ENCODE measurements at places on chromosomes 6 and 20.

GRCh38 chr6:32790306-32790705, 26.5 kb downstream of the HLA-DOB start:
- no peak for DNase-seq

DNA sequence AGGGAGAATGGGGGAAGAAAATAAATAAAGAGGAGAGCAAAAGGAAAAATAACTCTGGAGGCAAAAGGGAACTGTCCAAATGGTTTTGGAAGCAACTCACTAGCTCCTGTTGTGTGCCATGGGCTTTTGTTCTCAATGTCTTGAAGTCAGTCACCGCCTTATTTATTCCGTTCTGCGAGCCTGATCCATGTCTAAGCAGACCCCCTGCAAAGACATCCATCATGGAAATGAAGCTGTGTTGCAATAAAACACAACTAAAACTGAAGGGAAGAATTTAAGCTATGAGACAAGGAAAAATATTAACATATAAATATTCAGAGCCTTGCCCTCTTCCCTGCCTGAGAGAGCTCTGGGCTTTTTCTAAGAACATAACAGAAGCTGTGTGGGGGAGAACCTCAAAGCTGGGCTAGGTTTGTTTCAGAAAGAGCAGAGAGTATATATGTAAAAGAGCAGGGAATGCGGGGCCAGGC, 373.2 kb upstream of the CNR1 start:
- no peak for DNase-seq

- DNase-seq: no peak
Measured at GRCh38 chr6:119834418-119834817, 484.9 kb upstream of the MAN1A1 start.

DNA sequence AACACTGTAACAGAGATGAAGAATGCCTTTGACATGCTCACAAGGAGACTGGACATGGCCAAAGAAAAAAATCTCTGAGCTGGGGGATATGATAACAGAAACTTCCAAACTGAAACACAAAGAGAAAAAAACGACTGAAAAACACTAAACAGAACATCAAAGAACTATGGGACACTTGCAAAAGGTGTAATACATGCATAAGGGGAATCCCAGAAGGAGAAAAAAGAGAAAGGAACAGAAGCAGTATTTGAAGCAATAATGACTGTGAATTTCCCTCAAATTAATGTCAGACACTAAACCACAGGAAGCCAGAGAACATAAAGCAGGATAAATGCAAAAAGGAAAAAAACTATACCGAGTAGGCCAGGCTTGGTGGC, 117.4 kb upstream of the ARID1B start:
- DNase-seq: no peak

DNA sequence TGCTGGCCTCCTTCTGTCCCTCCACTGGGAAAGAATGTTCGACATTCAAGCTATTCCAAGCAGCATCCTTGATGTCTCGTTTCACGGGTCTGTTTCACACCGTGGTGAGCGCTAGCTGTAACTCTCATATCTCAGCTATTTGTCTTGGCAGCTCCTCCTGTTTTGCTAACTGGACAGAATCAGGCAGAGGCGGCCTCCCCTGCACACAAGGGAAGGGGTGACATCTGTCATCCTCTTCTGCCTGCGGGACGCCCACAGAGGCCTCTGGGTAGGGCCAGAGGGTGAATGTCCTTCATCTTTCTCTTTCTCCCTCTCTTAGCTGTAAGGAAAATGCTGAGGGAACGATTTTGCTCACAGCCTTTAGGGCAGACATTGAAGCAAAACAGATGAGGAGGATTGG, 232.8 kb upstream of the GMDS start:
- DNase-seq: no peak

DNA sequence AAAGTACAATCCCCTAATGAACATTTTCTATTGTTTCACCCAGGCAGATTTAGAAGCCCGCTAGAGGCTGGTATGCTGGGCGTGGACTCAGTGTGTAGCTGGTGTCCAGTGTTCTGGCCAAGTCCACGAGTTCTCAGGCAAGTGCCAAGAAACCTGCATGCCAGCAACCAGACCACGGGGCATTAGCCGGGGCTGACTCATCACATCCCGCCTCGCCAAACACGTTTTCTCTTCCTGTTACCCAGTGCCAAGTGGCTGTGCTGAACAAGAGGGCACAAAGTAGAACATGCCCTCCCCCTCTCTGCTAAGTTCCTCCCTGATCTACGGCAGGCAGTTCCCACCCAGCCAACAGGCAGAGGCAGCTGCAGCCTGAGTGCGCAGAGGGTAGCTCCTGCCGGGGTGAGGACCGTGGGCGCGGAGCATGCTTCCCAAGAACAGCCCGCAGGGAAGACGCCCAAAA, 29.6 kb downstream of the RAMACL start:
- no peak for DNase-seq

DNA sequence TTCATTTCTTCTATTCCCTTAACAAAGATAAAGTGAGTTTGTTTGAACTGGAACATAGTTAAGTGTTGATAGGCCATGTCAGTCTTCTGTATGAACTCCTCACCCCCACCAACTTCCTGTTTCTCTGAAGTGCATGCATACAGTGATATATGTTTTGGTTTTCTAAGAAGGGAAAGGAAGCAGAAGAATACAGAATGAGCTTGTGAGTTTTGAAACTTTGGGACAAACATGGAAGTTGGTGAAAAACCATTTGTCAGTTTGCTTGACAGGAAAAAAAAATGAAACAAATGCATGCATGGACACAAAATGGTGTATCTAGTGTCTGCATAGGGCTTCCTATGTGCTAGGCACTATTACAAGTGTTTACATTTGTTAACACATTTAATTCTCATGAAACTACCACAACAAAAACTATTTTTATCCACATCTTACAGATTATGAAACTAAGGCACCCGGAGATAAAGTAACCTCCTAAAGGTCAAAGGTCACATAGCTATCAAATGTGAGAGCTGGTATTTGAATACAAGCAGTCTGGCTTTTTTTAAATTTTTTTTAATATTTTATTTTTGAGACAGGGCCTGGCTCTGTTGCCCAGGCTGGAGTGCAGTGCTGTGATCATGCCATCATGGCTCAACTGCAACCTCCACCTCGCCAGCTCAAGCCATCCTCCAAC, 105.9 kb downstream of the ADGRB3 start:
- DNase-seq: no peak

GRCh38 chr20:42179768-42180167, 561.6 kb upstream of the CHD6 start:
- DNase-seq: no peak

DNA sequence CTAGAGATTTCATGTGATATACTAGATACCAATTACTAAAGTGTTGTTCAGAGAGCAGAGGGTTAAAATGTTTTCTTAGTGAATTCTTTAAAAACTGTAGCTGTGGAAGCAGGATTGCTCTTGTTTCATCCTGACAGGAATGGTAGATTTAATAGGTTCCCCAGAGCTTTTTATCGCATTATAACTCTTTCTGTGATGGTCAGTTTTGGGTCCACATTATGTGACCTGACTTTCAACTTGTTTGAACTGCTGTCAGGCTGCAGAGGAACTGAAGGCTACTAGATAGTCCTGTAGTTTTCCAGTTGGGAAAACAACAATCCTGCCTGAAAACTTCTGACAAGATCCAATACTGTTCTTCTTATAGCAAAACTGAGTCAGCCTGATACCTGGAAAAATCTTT, 329.3 kb upstream of the FLRT3 start:
- no peak for DNase-seq

GRCh38 chr6:73734832-73735453, 38.9 kb downstream of the CD109 start:
- DNase-seq: no peak

- DNase-seq: no peak
Measured at GRCh38 chr6:90350689-90351554, 54.3 kb upstream of the BACH2 start.

DNA sequence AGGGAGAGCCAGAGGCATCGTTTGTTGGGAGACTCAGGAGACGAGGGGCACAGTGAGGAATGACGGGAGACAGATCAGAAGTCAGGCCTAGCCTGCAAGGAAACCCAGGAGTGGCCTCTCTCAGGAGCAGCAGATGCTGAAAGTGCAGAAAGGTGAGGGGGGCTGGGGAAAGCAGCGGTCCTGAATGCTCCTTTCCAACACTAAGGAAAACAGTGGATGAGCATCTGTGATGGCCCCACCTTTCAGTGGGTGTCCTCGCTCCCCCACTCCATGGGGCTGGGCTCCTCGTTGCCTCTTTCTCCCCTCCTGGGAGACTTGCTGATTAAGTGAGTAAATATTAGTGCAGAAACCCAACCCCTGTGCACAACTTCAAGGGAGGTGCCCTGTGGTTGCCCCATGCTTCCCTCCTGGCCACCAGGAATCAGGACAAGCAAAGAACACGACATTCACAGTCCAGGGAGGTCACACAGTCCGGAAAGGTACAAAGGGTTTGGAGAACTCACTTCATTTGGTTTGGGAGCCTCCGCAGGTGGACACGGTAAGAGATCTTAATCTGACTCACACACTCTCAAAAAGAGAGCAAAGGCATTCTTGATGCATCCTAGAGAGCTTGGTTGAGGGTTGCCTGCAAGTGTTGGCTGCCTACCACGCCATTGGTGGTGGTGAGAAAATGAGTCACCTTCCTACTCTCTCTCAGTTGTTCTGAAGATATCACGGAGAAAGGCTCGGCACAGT, 9.7 kb upstream of the BPIFB1 start:
- no peak for DNase-seq

DNA sequence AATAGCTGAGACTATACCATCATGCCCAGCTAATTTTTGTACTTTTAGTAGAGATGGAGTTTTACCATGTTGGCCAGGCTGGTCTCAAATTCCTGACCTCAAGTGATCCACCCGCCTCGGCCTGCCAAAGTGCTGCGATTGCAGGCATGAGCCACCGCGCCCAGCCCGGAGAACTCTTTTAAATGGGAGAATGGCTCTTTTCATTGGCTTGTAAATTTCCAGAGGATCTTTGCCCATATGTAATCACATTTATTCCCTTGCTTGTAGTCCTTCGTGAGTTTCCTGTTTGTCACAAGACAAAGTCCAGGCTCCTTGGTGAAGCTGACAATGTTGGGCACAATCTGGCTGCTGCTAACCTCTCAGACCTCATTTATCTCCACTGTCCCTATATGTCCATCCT, 135.1 kb downstream of the CEP57L1 start:
- no peak for DNase-seq

- DNase-seq: no peak
Measured at GRCh38 chr6:53361549-53362031, 12.8 kb upstream of the ELOVL5 start.

DNA sequence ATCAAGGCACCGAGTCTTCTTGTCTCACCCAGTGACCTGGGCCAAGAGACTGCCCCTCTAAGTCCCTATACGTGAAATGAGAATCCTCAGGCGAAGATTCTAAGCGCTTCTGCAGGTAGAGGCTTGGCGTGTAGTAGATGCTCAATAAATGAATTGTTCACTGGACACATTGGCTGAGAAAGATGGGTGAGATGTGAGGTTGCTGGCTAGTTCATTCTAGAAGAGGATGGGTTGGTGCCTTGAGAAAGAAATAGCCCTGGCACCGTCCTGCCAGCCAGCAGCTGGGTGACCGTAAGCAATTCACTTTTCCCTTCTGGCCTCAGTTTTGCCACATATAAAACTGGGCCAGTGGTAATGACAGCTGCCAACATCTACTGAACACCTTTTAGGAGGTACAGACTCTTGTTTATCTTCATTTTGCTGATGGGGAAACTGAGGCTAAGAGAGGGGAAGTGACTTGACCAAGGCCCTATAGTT, 1.4 kb downstream of the SRC start:
- DNase-seq: no peak

- no peak for DNase-seq
Measured at GRCh38 chr20:1944345-1945091, 49.3 kb downstream of the SIRPA start.

DNA sequence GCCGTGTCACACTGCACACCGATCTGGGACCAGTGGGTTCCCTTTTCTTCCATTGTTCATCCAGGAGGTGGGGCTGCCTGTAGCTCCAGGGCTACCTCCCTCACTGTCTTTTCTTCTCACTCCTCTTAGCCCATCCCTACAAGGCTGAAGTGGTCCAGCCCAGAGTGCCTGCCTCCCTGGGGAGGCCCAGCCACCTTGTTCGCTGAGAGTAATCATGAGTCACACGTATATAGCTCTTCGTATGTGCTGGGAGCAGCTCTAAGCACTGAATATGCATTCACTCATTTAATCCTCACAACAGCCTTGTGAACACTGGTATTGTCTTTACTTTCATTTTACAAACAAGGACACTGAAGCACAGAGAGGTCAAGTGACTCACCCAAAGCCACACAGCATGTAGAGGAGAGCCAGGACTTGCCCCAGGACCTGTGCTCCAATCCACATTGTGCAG, 14.7 kb upstream of the CCDC167 start:
- no peak for DNase-seq

- DNase-seq: no peak
Measured at GRCh38 chr20:41072190-41072863, 43.7 kb downstream of the TOP1 start.

DNA sequence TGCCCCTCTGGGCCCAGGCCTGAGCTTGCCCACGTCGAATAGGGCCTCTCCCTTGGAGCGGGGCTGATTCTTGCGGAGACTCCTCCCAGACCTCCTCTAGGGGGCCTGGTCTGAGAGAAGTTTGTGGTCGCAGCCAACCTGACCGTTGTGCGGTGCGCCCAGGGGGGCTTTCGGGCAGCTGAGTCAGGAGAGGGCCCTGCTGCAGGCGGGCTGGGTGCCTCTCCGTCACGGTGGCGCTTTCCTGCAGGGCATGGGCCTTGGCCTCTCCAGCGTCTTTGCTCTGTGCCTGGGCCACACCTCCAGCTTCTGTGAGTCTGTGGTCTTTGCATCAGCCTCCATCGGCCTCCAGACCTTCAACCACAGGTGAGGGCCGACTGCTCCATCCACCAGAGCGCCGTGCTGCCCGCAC, 12.9 kb downstream of the SLC17A9 start:
- DNase-seq: no peak

GRCh38 chr6:34522761-34523160, 33.4 kb downstream of the SPDEF start:
- DNase-seq: no peak

DNA sequence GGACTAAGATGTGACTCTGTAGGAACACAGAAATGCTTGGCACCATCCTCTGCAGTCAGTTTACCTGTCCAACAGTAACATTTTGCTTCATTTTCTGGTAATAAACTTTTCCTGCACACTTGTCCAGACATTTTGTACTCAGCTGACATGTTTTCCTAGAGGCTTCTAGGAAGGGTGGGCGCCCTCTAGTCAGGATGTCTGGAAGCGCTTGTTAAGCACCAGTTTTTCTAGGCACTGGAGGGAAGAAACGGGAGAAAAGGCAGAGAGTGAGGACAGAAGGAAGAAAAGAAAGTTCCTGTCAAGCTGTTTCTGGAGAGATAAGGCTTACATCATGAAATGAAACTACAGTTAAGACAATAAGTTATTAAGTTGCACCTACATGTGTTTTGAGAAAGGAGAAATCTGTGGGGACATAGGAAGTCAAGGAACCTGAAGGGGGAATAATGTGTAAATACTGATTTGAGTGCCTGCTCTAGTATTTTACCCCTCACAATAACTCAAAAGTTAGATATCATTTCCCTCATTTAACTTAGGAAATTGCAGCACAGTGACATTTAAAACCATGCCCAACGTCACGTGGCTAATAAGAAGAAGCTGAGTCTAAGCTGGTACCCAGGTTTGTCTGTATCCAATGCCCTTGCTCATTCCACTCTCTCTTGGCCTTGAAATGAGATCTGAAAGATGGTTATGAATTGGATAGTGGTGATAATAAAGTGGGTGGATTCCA, 42.7 kb upstream of the TNFRSF21 start:
- DNase-seq: no peak

All from activated gamma-delta T cell (primary cell).